CD8-positive, alpha-beta memory T cell (primary cell): ENCODE measurements at places on chromosomes 2 and 18. TPM values are rescaled to one million over a fixed set of nuclear protein-coding genes. Genes with fewer than 3 reads are reported as not detected.

CCDC121 gene
- 0.58 TPM for total RNA-seq

CDH19 gene
- total RNA-seq, result not detected

HOXD1 gene
- not detected for total RNA-seq

MYO3B gene
- 0.18 TPM for total RNA-seq

CREG2 gene
- not detected for total RNA-seq

DNA sequence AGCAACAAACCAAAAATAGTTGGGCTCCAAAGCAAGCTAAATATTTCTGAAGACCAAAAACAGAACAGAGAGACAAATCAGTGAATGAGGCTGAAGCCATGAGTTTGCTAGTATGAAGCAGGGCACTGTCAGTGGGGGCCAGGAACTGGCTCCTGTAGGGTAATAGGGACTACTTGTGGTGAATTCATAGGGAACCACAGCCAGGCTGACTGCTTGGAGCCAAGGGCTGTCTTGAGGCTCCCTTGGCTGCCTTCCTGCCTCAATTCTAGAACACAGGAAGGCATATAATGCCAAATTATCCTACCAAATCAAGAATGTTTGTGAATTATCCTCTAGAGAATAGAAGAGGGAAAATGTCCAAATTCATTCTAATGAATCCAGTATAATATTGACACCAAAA, 406.0 kb downstream of the CCDC85A start:
- DNase-seq, result no peak

DNA sequence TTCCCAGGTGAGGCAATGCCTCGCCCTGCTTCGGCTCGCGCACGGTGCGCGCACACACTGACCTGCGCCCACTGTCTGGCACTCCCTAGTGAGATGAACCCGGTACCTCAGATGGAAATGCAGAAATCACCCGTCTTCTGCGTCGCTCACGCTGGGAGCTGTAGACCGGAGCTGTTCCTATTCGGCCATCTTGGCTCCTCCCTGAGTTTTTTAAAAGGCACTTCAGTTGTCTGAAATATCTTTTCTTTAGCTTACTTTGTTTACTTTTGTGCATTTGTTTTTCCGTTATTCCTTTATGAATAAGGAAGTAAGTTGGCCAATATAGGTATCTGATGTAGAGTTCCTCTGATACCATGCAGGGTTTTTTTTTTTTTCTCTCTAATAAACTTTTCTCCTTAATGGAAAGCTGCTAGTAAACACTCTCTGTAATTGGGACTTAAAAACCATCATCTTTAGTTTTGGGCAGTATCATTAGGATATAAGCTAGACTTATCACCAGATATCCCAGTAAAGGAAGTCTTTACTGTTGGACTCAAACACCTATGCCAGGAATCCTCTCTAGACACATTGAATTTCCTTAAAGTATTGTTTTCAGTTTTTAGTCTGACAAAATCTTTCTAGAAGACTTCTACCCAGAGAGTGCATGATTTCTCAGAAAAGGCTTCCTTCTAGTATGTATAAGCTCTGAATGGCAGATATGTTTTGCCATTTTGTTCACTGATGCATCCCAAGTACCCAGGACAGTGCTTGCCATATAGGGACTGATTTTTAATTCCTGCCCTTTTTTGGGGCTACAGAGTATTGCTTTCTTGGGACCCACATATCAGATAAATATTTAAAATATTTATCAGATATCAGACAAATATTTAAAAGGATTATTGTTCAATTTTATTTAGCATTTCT, 35.8 kb upstream of the DYSF start:
- peak; percentile 14 for DNase-seq

GRCh38 chr2:55966401-55967118, 43.0 kb upstream of the EFEMP1 start:
- DNase-seq, result no peak

DNA sequence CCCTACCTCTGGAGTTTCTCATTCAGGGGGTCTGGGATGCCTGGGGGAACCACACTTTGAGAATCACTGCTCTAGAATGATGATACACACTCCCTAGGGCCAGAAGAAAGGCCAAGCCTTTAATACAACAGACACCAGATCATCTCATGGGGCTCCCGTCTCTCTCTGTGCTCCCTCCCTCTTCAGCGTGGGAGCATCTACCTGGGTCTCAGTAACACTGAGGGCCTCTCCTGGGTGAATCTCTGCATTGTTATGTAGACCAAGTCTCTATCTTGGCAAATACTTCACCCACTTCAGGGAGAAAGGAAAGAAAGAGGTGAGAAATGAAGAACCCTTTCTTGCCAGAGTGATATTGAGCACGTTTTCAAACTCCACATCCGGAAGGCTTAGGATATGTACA, 146.8 kb upstream of the MSH6 start:
- DNase-seq, result no peak

GRCh38 chr2:77310416-77310815, 211.8 kb downstream of the LRRTM4 start:
- DNase-seq, result no peak

DNA sequence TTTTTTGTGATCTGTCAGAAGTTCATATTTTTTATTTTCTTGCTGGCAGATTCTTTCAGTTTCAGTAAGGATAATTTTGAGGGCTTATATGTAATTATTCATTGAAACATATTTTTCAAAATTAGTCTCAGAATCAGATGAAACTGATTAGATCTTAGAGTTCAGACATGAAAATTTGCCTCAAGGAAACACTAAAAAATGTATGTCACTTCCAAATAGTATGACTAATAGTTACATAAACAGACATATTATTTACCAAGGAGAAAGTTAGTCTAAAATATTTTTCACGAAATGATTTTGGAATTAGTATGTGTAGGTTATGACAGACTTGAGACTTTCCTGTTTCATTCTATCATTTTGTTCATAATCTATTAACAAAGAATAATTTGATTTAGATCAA, 628.6 kb downstream of the CCDC85A start:
- DNase-seq, result no peak

DNA sequence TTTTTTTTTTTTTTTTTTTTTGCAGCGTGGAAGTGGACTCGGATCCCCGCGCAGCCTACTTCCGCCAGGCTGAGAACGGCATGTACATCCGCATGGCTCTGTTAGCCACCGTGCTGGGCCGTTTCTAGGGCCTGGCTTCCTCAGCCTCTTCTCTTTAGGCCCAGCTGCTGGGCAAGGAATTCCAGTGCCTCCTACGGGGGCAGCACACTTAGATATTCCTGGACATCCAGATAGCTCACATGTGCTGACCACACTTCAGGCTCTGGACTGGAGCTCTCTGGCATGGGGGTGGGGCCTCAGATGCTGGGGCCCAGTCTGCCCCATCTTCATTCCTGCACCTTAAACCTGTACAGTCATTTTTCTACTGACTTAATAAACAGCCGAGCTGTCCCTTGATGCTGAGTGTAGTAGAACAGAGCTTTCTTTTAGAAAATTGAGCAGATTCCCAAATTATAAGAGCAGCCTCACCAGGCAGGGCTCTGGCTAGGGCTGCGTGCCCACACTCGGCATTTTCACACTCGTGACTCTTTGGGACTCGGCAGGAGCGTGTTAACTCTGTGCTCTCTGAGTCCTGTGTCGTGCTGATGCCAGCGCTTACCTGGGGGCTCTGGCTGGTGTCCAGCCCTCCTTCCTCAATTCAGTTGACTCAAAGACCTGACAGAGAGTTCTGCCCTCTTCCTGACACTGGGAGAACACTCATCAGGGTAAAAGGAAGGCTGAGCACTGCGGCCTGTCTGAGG, 19.3 kb downstream of the SLC30A3 start:
- DNase-seq, result no peak

DNA sequence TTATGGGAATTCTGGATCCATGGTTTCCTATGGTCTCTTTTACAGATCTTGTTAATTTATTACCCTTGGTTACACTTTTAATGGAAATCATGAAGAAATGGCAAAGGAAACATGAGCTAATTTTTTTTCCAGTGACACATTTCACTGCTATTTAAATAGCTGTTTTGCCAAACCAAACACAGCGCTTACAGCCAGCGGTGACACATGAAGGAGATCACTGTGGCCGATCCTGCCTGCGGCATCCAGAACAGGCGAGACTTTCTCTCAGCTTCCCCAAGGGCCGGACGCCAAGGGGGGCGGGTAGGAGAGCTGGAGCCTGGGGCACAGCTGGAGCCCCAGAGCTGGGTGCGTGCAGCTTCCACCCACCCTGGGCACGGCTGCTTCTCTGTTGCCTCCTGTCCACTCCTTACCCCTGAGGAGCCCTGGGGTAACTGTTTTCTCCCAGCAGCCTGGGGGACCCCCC, 81.4 kb upstream of the PKDCC start:
- DNase-seq, result no peak

- DNase-seq, result no peak
These were observed 14.6 kb downstream of the NMUR1 start for GRCh38 chr2:231515603-231516002.

DNA sequence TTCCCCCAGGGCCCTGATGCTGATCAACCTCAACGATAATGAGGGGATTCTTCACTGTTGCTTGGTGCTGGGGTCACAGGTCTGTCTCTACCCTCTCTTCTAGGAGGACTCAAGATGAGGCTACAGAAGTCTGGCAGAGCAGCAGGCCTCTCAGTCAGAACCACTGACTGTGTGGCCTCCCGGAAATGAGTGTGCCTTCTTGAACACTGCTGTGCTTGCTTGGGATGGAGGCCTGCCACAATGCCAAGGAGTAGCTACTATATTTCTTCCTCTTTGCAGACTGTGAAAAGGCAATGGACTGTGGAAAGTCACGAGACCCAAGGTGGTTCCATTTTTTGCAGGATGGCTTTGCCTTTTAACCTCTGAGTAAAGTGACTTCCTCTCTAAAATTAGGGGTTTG, 5.8 kb upstream of the HOXD1 start:
- DNase-seq, result no peak
